ENCODE measurements at places on chromosomes 3 and 15.
A peak's percentile ranks its signal among the peaks of the same experiment; 100 is the strongest.

DNA sequence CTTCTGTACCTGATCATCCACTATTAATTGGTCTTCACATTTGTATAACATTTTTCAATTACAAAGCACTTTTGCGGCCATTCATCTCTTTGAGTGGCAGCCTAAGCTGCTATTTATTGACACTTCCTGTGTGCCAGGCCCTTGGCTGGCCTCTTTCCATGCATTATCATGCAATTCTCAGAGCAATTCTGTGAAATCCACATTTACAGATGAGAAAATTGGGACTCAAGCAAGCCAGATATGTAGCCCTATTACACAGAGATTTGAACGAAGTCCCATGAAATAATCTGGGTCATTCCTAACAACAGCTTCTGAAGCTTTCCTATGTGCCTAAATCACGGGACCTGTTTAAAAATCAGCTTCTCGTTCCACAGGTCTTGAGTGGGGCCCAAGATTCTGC, 17.4 kb downstream of the SLC6A1 start:
- DNase-seq: no peak

DNA sequence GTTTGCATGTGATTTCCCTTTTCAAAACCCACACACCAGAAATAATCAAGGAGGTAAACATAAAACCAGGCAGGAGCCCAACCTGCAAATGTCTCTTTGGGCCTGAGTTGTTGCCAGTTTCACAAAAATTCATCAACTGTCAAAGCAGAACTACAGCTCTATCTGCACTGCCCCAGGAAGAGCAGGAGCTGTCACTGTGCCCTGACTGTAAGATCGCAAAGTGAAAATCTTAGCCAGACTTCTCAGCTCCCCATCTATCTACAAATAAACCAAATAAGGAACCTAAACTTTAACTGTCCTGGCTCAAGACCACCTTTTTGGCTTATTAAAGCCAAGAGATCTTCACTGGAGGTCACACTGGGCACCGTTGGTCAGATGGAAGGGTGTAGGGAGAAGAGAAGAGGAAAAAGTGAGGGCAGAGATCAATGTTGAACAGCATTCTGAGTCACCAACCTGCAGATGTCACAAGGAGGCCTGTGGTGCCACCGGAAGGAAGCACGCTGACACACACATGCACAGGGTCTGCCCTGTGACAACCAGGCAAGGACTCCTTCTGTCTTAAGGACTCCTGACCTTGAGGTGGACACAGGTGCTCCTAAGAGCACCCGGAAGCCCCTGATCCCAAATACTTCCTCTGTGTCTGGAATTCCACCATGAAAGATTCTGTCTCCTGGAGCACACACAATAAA, 58.7 kb downstream of the RPN1 start:
- no peak for DNase-seq

GRCh38 chr3:15557511-15557946, 36.0 kb upstream of the COLQ start:
- DNase-seq: peak; percentile 73

DNA sequence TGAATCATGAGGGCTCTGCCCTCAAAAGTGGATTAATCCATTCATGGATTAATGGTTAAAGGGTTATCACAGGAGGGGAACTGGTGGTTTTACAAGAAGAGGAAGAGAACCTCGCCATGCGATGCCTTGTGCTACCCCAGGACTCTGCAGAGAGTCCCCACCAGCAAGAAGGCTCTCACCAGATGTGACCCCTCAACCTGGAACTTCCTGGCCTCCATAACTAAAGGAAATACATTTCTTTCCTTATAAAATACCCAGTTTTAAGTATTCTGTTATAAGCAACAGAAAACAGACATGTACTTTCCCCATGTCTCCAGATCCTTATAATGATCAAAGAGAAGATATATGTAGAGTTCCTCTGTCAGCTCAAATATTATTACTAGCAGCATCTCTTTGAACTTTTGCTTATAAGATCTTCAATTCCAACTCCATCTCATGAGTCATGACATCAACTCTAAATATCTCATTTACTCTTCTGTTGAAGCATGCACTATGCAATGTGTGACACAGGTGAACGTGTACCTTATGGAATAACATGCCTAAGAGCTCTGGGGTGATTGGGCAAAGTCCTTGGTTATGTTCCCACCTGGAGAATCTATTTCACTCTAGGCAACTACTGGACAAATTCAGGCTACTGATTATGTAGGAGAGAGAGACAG, 37.5 kb upstream of the ZBTB38 start:
- no peak for DNase-seq

GRCh38 chr3:97969541-97969940, 2.7 kb downstream of the RIOX2 start:
- no peak for DNase-seq

DNA sequence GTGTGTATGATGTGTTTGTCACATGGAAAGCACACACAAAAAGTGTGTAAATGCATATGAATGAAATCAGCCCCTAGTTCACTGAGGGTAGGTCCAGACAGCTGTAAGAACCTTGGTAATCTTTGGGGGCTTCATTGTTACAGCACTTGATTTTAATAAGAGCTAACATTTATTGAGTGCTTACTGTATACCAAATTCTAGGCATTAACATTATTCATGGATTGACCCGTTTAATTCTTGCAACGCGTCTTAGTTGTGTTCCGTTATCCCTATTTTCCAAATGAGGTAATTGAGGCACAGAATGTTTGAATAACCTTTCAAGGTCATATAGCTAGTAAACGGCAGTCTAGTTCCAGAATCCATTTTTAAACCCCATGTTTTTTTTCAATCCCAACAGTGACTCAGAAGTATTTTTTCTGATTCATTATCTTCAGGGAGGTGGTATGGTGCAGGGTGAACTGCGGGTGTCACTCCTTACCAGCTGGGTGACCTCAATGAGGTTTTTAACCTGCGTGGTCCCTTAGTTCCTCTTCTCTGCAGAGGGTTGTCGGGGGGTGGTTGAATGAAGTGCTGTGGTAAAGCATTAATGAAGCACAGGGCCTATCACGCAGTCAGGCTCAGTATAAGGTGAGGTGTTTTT, 14.2 kb downstream of the RAB8B start:
- peak; percentile 70 for DNase-seq

GRCh38 chr3:85710490-85710889, 751.7 kb downstream of the CADM2 start:
- DNase-seq: peak; percentile 40

Data from fibroblast of lung (primary cell).